Hair follicle dermal papilla cell (primary cell): ENCODE measurements at places on chromosomes 11 and 22. TPM values are rescaled to one million over a fixed set of nuclear protein-coding genes. Genes with fewer than 3 reads are reported as not detected.

The IL17RA gene
- total RNA-seq, result 13.6 and 15.6 TPM in 2 replicates

The CREB3L1 gene
- total RNA-seq, result 55.4 and 69.4 TPM in 2 replicates

The SHISA8 gene
- not detected in 2 replicates for total RNA-seq

The OR51V1 gene
- not detected in 2 replicates for total RNA-seq

The CTTN gene
- 367 and 375 TPM in 2 replicates for total RNA-seq

The TPBGL gene
- total RNA-seq, result not detected in 2 replicates

The KRTAP5-10 gene
- total RNA-seq, result not detected in 2 replicates

The BLID gene
- 5.1 and 5.2 TPM in 2 replicates for total RNA-seq
